ENCODE measurements at places on chromosomes 2 and 18. TPM values are rescaled to one million over a fixed set of nuclear protein-coding genes. Genes with fewer than 3 reads are reported as not detected.

Gene HRH4
- 0.18 TPM for total RNA-seq

Gene LMAN2L
- 13.2 TPM for total RNA-seq

Gene INPP5D
- 0.74 TPM for total RNA-seq

Gene VAPA
- 340 TPM for total RNA-seq

Gene SLC25A12
- 25.9 TPM for total RNA-seq

- no peak for DNase-seq
Measured at GRCh38 chr2:199907008-199907714, 3.9 kb upstream of the C2orf69 start.

DNA sequence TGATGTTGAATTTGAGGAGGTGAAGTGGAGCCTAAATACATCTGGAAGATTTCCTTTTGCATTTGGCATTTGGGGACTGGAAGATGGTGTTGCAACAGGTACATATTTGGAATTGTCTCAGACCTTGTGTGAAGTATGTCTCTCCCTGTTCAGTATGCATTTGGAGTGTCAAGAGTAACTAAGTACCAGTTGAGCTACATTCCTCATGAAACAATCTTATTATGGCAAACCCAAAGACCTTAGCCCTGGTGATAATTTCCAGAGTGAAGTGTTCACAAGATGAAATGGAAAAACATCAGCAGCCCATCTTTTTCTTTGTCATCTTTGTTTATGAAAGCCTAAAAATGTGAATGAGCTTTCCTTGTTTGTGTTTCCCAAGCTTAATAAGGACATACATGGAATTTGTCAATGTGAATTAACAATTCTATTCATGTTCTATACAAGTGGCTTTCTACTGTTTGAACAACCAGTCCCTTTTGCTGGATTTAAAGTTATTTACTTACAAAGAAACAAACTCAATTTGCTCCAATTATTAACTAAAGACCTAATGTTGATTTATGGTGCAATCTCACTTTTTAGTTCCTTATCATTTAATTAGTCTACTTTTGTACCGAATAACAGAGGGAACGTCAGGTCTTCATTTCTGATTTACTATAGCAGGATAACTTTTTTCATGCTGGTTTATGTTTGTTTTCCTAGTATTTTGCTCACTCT lies 42.1 kb upstream of the PPP1R1C start:
- no peak for DNase-seq

DNA sequence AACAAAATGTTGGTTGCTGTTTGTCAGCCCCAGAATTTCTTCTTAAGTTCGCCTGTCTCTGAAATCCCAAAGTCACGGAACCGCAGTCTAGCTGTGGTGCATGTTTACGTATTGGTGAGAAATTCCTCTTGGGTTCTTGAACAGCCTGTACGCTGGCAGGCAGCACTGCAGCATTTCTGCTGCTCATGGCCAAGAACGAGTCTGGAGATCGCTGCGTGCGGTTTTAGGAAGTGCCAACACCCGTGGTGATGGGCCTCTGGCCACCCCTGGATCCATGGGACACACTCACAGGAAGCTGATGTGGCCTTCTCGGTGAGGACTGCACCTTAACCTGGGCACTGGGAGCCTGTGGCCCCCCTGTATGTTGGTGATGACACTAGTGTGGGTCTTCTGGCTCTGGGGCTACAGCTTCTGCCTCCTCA lies 23.7 kb downstream of the ASB1 start:
- no peak for DNase-seq

DNA sequence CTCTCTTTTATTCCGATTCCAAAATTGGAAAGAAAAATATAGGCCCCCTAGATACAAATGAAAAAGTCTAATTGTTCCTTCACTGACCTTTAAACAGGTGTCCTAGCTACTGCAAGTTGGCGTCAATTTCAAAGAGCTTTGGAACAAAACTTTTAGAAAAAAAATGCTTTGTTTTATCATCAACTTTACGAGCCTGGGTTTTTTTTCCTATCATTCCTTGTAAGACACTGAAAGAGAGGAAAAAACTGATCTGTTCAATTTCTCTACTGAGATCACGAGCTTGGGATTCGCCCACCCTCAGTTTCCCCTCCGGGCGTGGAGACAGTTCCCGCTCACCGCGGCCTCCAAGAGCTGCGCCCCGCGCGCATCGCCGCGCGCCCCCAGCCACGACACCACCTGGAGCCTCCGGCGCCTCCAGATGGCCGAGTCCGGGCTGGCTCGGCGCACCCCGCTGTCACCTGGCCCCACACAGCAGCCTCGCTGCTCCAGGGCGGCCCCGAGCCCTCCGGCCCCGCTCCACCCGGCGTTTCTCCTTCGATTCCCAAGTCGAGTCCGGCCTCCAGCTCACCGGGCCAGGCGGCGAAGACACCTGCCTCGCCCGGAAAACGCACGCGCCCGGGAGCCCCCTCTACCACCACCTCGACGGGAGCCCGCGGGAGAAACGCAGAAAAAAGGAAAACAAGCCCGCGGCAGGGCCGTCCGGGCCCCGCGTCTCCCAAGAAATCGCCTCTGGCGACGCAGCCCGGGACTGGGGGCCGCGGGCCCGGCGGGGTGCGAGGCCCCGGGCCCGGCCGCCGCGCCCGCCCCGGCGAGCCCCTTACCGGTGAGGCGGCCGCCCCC lies 656 bp downstream of the TBC1D8 start:
- no peak for DNase-seq

- DNase-seq, result no peak
Measured at GRCh38 chr2:217911283-217912097, 91.3 kb downstream of the TNS1 start.

- DNase-seq, result no peak
Measured at GRCh38 chr2:232506709-232507108, 13.5 kb upstream of the PRSS56 start.

- DNase-seq, result no peak
Measured at GRCh38 chr2:106579750-106580197, 92.6 kb downstream of the CD8B2 start.

GRCh38 chr2:208415897-208416296 lies 9.3 kb downstream of the PTH2R start:
- no peak for DNase-seq

- no peak for DNase-seq
Measured at GRCh38 chr2:128687565-128687964, 368.9 kb upstream of the HS6ST1 start.
